NCI-H2081 (cell line): ENCODE measurements at places on chromosomes 12 and 14.

- no peak for DNase-seq
Measured at GRCh38 chr12:46627686-46628085, 198.1 kb downstream of the SLC38A4 start.

DNA sequence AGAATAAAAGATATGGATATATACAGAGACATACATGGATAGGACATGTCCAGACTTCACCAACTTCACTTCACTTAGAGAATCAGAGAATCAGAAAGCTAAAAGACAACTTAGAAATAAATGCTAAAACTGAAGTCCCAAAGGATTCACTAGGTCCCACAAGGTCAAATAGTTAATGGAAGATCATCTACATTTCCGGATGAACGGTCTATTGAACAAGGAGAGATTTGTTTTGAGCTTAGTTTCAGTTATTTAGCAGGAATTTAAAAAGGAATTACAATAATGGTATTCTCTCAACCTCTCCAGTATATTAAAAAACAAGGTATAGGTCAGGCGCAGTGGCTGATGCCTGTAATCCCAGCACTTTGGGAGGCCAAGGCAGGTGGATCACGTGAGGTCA lies 187.0 kb downstream of the MED13L start:
- DNase-seq = no peak

DNA sequence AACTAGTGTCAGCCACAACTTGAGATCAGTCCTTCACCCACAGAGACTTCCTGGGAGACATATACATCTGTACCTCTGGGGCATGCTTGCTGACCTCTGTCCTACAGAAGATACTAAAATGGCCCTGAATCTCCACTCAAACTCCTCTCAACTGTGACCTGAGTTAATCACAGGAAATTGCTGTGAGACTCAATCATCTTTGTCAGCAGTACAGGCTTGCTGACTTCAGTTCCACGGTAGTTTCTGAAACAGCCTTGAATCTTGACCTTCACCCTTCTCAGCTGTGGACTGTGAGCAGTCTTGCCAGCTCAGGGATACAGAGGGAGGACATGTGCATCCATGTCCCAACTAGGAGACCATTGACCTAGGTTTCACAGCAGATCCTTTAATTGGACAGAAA lies 1.4 kb upstream of the KLRC1 start:
- no peak for DNase-seq

DNA sequence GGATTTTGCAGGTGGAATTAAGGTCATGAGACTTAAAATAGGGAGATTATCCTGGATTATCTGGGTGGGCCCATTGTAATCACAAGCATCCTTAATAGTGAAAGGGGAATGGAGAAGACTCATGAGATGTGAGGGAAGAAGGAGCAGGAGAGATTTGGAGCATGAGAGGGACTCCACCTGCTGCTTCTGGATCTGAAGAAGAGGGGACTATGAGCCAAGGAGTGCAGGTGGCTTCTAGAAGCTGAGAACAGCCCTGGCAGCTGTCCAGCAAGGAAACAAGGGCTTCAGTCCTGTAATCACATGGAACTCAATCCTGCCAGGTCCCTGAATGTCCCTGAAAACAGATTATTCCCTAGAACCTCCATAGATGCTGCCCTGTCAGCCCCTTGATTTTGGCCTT lies 67.8 kb downstream of the PELI2 start:
- peak; percentile 14 for DNase-seq

GRCh38 chr14:92108345-92109254 lies 2.2 kb upstream of the ATXN3 start:
- no peak for DNase-seq

GRCh38 chr12:95859344-95859816 lies 628 bp downstream of the SNRPF start:
- no peak for DNase-seq

DNA sequence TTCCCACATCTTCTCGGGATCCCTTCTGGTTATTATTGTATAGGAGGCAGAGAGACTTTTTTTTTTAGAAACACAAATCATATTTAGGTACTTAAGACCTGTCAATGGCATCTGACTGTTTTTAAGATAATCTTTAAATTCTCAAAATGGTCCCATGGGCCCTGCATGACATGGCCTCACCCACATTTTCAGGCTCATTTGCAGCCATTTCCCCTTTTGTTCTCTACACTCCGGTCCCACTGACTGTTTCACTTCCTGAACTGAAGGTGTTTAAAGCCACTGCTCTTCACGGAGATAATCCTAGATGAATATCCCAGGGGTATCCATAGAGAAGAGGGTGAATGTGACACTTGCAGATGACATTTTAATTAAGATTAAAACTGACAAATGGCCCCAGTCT lies 12.3 kb upstream of the C12orf71 start:
- no peak for DNase-seq

DNA sequence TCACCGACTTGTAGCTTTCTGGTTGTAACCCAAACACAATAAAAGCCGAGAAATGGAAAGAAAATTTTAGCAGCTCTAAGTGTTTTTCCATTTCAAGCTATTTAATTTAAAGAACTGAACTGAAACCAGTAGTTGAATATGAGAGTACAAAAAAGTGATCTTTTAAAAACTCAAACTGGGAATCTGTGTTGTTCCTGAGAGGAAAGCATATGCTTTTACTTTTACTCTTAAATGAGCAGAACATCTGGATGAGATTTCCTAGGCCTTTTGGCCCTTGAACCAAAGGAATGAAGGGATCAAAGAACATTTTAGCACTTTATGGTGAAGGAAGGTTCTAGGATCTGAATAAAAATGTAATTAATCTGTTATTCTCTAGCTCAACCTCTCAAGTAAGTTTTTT lies 1.3 kb downstream of the KERA start:
- no peak for DNase-seq

DNA sequence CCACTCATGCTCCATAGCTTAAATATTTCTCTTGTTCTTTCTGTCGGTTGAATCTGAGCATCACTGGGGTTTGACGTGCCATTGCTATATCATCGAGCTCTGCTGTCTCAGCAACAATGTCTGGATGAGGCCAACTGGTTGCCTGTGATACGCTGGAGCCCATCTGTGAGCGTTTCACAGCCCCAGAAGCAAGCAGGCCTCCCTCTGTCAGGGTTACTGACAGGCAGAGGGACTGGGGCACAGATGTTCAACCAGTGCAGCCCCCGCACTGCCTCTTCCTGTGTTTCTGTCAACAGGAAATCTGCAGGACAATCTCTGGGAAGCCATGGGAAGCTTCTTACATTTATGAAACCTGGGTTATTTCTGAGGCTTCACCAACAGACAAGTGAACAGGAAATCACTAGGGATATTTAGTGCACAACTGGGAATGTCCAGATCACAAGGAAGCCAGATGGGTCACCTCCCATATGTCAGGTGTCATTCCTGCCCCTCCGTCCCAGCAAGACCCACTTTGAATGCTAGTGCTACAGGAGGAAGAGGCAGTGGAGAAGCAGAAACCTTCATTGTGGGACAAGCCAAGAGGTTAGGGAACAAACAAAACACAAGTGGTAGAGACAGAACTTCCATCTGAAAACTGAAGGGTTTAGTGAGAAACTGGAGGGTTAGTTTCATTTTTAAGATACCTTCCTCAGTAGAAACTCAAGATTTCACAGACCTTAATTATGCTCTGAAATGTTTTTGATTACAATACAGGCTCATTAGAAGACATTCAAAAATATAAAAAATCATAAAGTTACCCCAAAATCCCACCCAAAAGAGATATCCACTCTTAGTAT lies 24.1 kb downstream of the DMAC2L start:
- peak; percentile 47 for DNase-seq

GRCh38 chr14:66105815-66106214 lies 380.4 kb upstream of the CCDC196 start:
- DNase-seq = no peak

DNA sequence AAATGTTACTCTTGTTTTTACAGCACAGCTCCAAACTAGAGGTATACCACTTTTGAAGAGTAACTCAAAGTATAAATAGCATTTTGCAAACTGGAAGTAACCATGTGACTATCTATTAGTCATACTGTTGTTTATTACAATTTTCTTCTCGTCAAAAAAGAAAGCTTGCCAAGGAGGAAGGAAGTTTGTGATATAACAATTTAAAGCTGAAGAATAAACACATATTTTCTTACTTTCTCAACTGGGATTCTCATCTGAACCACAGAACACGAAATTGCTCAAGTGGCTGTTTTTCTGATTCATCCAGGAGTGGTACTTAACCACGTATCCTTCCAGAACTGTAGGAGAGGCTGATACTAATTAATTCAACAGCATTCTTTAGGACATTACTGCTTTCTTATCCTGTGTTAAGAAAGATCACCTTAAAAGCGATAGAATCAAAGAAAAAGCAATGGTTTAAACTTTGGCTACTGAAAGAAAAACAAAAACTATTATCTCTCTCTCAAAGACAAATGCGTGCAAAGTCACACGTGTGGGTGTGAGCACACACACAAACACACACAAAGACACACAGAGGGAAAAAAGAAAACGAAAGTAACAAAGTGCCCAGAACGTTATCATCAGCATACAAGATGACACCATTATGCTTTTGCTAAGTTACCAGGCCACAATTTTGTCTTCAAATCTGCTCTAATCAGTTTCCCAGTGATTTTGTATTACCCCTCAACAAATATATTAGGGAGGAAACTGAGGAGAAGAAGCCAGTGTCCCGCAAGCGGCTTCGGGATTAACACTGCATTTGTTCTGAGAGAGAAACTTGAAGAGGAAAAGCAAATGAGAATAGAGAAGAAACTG lies at the start of gene CLEC2B:
CLEC2B (minus strand) TSS at position 48 of the 855 bp plus-strand sequence.
- no peak for DNase-seq

DNA sequence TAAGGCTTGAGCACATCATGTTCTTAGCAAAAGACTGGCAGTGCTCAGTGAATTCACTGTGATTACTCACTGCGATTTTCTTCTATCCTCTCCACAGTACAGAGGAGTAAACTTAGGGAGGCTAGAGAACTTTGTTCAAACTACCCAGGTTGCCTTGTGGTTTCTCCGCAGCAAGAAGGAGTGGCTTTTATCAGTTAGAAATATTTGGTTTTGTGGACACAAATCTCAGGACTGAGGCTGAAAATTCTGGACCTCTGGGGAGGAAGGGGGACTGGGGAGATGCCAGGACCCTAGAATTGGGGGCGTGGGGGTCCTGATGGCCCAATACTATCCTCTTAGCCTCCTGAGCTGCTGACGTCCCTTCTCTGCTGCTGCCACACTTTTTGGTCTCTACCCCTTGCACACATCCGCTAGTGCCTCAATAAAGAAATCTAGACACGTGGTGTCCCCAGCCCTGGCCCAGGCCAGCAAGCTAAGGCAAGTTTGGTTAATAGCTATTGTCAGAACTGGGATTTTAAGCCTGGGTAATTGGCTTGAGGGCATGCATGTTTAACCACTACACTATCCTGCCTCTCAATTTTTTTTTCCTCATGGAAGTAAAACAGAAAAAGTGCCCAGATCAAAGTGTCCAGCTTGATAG lies 842 bp downstream of the OAS2 start:
- no peak for DNase-seq

GRCh38 chr12:57227315-57228115 lies 2.0 kb upstream of the SHMT2 start:
- DNase-seq = no peak

DNA sequence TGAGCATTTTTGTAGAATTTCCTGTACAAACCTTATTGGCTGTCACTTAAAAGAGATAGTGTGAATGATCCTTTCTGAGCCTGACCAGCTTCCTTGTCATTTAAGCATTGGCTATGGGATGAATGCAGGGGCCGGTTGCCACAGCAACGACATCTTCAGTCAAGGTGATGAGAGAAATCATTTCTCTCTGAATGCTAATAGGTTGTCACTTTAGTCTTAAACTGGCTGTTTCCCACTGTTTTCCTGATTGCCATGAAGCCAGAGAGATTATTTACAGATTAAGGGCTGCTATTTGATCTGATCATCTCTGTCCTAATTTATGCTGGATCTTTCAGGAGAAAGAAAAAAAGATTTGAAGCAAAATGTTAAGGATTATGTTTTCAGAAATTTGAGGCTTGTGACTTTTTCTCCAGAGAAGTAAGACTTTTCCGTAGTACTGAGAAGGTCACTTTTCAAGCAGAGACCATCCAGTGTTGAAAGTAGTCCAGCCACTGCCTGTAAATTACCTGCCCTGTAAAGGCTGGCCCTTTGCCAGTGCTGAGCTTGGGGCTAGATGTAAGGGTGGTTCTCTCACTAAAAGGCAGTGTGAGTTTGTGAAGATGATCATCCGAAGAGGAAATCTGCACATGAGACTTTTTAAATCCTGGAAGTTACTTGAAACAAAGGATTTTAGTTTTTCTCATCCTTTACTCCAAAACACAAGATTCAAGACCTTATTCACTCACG lies 235.6 kb downstream of the DACT1 start:
- DNase-seq = no peak

GRCh38 chr12:110108309-110109036 lies 15.7 kb upstream of the IFT81 start:
- no peak for DNase-seq

DNA sequence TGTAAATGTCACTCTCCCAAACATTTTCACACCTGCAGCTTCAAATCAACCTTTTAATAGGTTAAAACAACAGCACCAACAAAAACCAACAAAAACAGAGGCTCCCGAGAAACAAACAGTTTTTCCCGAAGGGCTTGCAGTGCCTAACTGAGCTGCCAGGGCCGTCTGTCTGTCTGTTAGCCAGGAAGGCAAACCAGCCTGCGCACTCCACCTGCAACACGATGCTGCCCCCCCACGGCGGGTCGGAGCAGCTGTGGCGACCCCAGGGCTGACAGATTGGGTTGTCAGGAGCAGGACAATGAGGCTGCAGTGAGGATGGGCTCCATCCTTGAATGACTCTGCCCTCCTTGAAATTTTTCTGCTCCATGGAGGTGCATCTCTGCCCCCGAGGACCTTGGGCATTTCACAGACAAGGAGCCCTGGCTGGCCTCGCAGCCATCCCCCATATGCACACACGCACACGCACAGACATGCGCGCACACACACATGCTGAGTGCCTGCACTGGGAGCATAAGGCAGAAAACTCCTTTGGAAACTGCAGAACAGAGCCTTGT lies 2.6 kb downstream of the RTL1 start:
- peak; percentile 49 for DNase-seq

DNA sequence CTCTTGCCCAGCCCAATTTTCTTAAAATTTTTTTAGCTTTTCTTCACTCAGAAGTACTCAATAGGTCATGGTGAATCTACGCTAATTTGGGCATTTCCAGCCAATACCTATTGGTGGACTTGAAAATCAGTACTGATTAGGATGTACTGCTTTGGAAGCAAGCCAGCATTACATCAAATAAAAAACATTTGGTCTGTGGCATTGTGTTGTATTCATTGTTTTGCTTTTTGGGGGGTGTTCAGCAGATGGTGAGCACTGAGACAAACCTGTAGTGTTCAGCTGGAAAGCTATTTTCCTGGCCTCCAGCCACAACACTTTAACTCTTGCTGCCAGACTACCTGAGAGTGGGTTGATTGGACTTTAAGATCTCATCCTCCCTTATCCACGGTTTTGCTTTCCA lies 4.0 kb downstream of the MAPKAPK5 start:
- peak; percentile 36 for DNase-seq

- peak; percentile 64 for DNase-seq
Measured at GRCh38 chr14:25622763-25623162, 572.8 kb upstream of the STXBP6 start.

- no peak for DNase-seq
Measured at GRCh38 chr14:51719955-51720354, 68.2 kb downstream of the FRMD6 start.
